ENCODE measurements at places on chromosomes 1 and 21. TPM values are rescaled to one million over a fixed set of nuclear protein-coding genes. Genes with fewer than 3 reads are reported as not detected.
A peak's percentile ranks its signal among the peaks of the same experiment; 100 is the strongest.

GRCh38 chr1:200558866-200559459 is 61.6 kb downstream of the KIF14 start:
- H3K27me3 ChIP-seq, result no peaks in the 10 kb centered on the region
- H3K36me3 ChIP-seq, result no peaks in the 10 kb centered on the region
- H3K4me3 ChIP-seq, result no peak overlapping the region
- H3K4me1 ChIP-seq, result no peaks in the 10 kb centered on the region
- DNase-seq, result peak; percentile 51

GRCh38 chr1:243850202-243850451 is at the start of gene AKT3:
Gene AKT3 (minus strand): TSS chr1:243850243. CDS start chr1:243843170, 7,073 bp downstream.
- H3K27ac ChIP-seq, result peak within 1 kb of the TSS; percentile 87
- no peaks in the 10 kb centered on the region for H3K27me3 ChIP-seq
- no peak for DNase-seq

DNA sequence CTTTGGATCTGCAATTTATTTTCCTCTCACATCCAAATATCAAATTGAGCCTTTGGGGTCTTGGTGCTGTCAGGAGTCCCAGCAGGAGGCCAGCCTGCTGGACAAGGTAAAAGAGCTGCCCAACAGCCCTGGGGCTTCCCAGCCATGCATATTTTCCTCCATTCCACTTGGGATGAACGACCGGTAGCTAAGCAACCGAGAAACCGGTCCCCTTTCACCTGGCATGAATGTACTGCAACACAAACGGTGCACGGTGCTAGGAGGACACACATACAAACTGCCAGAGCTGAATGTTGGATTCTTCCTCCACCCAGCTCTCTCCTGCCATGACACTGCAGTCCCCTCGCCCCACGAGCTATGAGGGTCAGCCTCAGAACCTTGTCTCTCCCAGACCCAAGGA is 42.7 kb downstream of the BCAR3 start:
- DNase-seq, result no peak
- no peaks in the 10 kb centered on the region for H3K27me3 ChIP-seq
- no peak overlapping the region for H3K27ac ChIP-seq
- no peak overlapping the region for H3K4me3 ChIP-seq
- H3K4me1 ChIP-seq, result no peaks in the 10 kb centered on the region

The OMA1 gene
- total RNA-seq, result 70.4 TPM
